ENCODE measurements at places on chromosomes 2 and 18.
A peak's percentile ranks its signal among the peaks of the same experiment; 100 is the strongest.

DNA sequence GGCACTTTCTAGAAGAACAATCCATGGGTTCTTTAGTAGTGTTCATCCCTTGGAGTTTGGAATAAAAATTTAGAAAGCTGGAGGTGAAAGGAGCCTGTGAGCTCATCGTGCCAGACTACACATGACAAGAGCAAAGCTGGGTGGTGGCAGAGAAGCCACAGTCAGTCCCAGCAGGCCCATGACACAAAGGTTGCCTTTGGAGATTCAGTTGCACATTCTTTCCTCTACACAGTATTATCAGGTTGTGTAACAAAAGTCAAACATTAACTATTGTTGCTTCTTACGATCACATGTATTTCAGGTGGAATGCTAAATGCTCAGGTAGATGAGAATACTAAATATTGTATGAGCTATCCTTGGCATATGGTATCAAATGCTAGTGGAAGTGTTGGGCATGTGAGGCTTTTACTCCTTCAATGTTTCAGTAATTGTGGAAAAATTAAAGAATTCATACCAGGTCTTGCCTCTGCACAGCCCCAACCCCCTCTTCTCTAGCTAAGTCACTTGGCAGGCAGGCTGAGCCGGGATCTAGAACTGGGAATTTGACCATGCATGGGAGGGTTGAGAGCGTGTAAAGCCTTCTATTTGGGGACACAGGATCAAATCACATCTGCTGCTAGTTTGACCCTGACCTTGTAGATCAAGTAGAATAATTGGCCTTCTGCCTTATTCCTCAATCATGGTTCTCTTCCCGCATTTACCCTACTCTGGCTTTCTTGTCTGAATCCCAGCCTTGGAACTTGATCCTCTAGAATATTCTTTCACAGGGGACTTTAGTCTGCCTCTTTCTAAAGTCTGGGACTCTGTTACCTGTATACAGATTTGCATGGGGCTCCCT, 230.9 kb downstream of the GCA start:
- no peak for DNase-seq

DNA sequence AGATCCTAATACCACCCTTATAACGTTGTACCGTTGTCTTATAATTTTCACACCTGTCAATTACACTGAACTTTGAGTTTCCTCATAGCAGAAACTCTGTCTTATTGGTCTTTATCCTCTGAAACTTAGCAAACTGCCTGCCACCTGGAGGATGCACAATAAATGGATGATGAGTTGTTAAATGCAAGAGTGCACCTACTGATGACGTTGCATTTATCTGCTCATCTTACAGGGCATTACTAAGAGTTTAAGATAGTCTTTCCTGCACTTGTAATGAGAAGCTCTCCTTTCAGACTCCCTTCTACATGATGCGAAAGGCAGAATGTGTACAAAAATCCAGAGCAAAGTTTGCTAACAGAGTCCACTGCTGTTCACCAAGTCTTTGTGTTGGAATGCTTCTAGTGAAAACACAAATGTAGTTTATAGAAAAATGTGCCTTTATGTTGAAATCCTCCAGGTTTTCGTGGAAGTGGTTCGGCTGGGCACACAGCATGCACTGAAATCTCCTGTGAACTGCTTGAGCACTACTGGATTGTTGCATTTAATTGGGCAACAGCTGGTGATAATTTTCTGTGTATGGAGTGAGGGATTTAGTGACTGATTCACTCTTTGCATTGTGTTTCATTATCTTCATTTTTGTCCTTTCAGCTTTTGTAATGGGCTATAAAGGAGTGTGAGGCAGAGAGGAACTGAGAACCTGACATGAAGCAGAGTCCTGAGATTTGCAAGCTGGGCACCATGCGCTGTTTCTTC, 665.8 kb upstream of the ID2 start:
- DNase-seq = no peak

GRCh38 chr18:49656073-49656692, 94.3 kb downstream of the LIPG start:
- DNase-seq = no peak

DNA sequence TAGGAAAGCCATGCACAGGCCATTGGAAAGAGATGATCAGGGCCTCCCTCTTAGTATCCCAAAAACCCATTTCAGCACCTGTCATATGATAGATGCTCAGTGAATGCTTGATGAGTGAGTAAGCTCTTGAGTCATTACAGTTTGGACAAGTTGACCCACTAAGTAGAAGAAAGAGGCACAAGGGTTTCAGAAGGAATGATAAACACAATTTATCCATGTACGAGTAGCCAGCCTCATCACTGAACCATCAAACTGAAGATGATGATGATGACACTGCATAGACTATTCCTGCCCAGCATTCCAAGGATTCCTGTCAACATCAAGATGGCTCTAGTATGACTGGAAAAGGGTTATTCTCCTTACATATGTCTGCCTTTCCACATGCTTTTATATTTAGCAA, 596.0 kb downstream of the BCL11A start:
- DNase-seq = no peak

DNA sequence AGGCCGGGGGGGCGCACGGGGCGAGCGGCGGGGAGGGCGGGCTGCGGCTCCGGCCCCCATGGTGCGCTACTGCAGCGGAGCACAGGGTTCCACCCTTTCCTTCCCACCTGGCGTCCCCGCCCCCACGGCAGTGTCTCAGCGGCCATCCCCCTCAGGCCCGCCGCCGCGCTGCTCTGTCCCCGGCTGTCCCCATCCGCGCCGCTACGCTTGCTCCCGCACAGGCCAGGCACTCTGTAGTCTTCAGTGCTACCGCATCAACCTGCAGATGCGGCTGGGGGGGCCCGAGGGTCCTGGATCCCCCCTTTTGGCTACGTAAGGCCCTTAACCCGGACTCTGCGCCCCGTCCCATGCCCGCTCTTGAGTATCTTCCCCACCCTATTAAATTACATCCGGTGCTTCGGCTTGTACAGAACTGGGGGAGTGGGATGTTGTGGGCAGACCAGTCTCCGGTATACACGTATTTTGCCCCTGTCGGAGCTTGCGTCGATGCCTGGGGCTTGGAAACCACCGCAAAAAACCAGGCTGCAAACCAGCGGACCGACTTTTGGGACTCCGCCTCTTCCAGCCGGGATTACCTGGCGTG, 598 bp upstream of the WBP1 start:
- peak; percentile 87 for DNase-seq

- DNase-seq = no peak
Observed at GRCh38 chr2:150081775-150082481, 405.5 kb downstream of the RND3 start.

GRCh38 chr2:78963881-78964280, 61.6 kb upstream of the REG3G start:
- no peak for DNase-seq

GRCh38 chr2:179594268-179595112, 266.9 kb downstream of the ZNF385B start:
- DNase-seq = no peak

DNA sequence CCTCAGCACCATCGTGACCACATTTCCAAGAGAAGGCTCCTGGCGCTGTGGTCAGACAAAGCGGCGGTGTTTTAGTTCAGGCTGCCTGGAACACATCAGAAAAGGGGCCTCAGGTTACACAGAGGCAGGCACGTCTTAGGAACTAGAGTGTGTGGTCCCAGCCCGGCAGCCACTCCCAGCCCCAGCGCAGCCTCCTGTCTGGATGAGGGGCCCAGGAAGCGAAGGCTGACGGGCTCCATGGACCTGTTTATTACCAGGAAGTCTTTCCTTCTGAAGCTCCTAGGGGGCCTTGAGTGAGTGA, 10.0 kb upstream of the GPR55 start:
- no peak for DNase-seq

DNA sequence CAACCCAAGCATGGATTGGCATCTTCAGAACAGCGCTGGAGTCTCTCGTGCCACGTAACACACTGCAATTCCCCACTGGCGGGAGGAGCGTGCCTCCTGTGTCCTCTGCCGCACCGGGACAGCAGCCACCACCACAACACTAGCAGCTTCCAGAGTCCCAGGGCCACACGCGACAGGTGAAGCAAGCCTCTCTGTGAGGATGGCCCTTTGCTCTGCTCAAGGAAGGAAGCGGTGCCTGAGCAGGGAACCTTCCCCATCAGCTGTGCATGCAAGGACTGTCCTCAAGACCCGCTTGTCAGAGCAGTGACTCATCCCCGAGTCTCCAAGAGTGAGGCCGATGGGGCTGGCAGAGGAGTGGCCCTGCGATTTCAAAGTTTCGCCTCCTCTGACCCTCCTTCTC, 44.0 kb downstream of the TTC32 start:
- DNase-seq = no peak

- no peak for DNase-seq
Observed at GRCh38 chr2:25448808-25449207, 107.1 kb upstream of the DNMT3A start.

- DNase-seq = no peak
Observed at GRCh38 chr2:169955940-169956339, 128.7 kb downstream of the UBR3 start.

DNA sequence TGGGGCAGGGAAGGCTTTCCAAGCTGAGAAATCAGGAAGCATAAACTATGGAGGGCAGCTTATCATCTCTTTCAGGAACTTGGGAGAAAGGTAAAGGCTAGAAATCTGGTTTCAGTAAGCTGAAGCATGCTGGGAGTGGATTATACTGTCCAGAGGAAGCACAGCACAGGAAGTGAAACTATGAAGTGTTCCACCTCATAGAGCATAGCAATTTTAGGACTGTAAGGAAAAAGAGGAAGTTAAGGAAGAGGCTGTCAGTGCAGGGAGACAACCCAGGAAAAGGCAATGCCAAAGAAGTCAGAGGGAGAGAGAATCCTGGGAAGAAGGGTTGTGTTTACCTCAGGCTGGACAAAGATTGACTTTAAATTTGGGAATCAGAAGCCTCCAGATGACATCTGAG, 51.9 kb downstream of the EFEMP1 start:
- no peak for DNase-seq

GRCh38 chr2:113700186-113700841, 56.1 kb downstream of the SLC35F5 start:
- DNase-seq = no peak

- no peak for DNase-seq
Observed at GRCh38 chr2:19472391-19472978, 114.1 kb upstream of the OSR1 start.

DNA sequence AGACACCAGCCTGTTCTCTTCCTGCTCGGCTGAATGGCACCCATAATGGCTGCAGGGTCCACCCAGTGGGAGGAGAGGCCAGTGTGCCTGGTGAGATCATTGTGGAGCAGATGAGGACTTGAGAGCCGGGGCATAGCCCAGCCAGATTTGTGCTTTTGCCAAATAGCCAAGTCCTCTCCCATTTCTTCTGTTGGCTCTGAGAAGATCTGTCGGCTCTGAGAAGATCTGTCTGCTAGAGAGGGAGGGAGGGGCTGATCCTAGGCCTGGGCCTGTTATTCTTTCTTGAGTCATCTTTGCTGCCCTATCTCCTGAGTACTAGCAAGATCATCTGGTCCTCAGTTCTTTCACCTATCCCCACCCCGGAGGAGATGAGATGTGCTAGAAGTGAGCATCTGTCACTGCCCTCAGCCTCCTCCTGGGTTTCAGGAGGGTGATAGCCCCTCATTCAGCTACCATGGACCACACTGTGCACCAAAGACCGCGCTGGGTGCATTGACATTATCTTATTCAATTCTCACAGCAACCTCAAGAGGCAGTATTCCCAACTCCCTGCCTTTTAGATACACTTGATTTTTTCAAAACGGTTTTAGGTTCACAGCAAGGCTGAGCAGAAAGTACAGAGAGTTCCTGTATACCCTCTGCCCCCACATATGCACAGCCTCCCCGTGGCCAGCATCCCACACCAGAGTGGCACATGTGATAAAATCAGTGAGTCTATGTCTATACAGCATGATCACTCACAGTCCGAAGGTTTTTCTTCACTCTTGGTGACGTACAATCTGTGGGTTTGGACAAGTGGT, 98.6 kb downstream of the CAPN13 start:
- DNase-seq = no peak

GRCh38 chr2:19785447-19785846, 116.3 kb downstream of the TTC32 start:
- DNase-seq = no peak

DNA sequence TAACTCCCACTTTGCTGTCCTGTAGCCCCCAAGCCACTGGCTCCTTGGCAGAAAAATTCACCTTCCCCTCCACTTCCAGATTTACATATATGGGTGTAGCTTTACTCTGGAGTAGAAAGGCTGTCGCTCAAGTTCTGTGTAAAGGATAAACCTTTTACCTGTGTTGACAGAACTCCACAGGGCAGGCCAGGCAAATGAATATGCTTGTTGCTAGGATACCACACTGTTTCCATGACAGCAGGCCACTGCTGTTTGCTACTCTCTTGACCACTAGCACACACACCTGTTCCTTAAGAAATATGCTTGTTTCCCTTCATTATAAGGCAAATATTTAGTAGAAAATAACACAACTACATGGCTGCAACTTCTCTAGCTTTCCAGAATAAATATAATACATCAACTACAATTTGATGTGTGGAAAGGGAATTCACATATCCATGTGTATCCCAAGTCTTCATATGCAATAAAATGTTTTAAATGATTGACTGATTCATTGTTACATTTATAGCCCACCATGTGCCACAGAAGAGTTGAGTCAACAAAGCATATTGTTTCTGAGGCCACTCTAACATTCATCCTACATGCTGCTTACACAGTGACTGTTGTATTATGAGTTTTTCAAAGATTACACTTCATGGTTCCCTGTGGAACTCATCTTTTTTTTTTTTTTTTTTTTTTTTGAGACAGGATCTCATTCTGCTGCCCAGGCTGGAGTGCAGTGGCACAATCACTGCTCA, 56.2 kb upstream of the ROCK1 start:
- peak; percentile 20 for DNase-seq

DNA sequence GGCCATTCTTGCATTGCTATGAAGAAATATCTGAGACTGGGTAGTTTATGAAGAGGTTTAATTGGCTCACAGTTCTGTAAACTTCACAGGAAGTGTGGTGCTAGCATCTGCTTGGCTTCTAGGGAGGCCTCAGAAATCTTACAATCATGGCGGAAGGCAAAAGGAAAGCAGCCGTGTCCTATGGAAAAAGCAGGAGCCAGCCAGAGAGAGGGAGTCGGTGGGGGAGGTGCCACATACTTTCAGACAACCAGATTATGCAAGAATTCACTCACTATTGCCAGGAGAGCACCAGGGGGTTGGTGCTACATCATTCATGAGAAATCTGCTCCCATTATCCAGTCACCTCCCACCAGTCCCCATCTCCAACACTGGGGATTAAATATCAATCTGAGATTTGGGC, 64.1 kb downstream of the CPS1 start:
- DNase-seq = no peak

Measured in NCI-H510A (cell line).